ENCODE measurements at places on chromosomes 3 and 15.

DNA sequence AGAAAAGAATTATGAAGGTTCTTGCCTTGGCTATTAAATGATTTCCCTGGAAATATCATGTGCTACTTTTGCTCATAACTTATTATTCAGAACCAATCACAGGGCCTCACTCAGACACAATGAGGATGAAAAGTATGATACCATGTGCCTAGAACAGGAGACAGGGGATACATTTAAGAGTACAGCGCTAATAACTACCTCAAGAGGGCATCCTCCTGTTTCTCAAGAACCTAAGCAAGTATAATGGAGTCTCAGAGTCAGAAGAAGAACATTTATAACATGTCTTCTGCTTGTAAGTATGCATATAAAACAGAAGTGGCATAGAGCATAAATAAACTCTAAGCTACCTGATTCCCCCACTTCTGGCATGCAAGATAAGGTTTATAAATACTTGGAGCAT is 125.4 kb upstream of the MME start:
- DNase-seq: no peak

DNA sequence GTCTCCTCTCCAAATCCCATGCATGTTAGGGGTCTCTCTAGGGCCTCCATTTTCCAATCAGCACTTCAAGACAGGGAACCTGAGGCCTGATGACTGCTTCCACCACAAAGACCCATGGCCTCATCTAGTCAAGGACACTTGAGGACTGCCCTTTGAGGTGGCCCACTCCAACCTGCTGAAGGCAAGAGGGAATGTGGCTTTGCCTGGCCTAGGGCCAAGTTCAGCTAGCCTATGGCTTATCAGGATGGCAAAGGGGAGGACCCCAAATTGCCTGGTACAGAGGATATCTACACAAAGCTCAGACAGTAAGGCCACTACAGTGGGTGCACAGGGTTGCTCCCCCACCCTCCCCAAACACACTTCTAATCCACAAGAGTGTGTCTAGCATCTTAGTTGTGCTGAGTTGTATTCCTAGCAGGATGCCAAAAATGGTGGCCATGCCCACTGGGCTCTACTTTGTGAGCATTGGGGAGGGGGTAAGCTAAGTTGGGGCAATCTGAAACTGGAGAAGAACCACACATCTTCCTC is 10.0 kb upstream of the GRAMD2A start:
- no peak for DNase-seq

GRCh38 chr3:56321383-56321782 is 146.9 kb downstream of the ERC2 start:
- no peak for DNase-seq

GRCh38 chr15:23484870-23485269 is 37.8 kb upstream of the GOLGA6L2 start:
- DNase-seq: no peak

- no peak for DNase-seq
These were observed 427.1 kb downstream of the SHQ1 start for GRCh38 chr3:72421126-72421525.

DNA sequence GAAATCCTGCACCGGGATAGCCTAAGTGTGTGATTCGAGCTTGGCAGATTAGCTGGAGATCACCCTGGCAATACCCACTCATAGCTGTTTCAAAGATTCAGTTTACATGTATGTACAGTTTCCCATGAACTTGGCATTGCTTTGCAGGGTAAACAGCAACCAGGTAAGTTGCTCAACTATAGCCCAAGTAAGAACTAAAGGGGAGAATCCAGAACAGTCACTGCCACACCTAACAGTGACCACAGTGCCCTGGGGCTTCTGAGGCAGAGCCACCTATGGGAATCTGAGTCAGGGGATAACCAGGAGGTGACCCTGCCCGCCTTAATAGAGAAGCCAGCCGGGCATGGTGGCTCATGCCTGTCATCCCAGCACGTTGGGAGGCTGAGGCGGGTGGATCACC is 15.9 kb downstream of the CDAN1 start:
- no peak for DNase-seq

All from stimulated activated CD8-positive, alpha-beta memory T cell treated with anti-CD3 and anti-CD28 coated beads, Interleukin-4, amount 100 ng/mL, for 4 hours (primary cell).